ENCODE measurements at places on chromosomes 6 and 20.

GRCh38 chr6:20200761-20201630 lies 11.3 kb downstream of the MBOAT1 start:
- no peak for DNase-seq

- DNase-seq: no peak
Observed at GRCh38 chr6:42372699-42373098, 79.0 kb downstream of the TRERF1 start.

DNA sequence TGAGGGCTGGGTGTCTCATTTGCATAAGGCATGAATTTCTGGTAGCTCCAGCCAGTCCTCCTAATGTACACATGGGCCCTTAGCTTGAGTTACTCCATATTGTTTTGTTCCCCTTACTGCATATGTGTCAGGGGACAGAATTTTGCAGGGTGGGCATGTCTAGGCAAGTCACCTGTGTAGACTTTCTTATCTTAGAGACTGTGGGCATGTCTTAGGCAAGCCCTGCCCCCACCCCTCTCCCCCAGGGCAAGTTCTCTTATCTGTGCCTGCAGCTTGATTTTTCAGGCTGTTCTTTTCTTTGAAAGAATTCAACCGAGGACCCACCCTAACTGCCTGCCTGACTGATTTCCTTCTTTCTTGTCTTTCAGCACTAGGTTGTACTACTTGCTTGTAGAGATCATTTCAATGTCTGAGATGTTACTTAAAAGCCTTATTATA lies 32.1 kb downstream of the NHLRC1 start:
- no peak for DNase-seq

- DNase-seq: no peak
Observed at GRCh38 chr6:107868867-107869611, 44.9 kb upstream of the SCML4 start.

DNA sequence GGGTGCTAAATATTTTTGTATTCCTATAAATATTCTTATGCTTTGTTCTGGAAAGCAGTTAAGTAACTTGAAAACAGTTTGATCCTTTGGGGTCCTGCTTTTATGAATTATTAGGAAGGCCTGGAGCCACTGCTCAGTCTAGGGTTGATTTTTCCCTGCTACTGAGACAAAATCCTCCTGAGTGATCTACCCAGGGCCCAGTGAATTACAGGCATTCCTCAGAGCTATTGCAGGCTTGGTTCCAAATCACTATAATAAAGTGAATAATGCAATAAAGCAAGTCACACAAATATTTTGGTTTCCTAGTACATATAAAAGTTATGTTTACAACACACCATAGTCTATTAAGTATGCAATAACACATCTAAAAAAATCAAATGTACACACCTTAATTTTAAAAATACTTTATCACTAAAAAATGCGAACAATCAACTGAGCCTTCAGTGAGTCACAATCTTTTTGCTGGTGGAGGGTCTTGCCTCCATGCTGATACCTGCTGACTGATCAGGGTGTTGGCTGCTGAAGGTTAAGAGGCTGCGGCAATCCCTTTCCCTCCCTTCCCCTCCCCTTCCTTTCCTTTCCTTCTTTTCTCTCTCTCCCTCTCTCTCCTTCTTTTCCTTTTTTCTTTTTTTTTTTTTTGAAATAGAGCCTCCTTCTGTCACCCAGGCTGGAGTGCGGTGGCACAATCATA lies 43.0 kb downstream of the DNAAF9 start:
- DNase-seq: no peak

- DNase-seq: no peak
Observed at GRCh38 chr6:1516742-1517520, 92.8 kb upstream of the FOXC1 start.

DNA sequence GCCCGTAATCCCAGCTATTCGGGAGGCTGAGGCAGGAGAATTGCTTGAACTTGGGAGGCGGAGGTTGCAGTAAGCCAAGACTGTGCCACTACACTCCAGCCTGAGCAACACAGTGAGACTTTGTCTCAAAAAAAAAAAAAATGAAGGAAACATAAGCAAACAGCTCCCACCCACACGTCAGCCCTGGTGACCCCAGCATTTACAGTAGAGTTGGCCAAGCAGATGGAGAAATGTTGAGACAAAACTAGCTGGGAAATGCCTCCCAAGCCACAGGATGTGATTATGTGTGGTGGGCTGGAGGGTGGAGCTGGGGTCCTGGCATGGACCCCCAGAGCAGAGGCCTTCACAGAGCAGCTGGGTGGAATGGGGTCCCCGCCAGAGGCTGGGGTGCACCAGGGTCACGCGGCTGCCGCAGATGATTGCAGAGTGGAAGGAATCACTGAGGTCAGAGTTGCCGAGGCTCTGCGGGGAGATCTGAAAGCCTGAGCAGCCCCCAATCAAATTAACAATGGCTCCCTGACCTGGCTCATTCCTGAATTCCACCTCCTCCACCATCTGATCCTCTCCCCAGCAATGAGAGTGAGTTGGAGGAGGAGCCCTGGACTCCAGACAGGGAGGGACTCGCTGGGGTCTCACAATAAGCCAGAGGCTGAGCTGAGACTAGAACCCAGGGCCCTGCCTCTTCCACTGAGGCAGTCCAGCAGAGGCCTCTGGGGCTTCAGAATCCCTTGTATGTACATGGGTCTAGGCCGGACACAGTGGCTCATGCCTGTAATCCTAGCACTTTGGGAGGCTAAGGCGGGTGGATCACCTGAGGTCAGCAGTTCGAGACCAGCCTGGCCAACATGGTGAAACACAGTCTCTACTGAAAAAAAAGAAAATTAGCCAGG lies 34.7 kb upstream of the TGM2 start:
- no peak for DNase-seq

DNA sequence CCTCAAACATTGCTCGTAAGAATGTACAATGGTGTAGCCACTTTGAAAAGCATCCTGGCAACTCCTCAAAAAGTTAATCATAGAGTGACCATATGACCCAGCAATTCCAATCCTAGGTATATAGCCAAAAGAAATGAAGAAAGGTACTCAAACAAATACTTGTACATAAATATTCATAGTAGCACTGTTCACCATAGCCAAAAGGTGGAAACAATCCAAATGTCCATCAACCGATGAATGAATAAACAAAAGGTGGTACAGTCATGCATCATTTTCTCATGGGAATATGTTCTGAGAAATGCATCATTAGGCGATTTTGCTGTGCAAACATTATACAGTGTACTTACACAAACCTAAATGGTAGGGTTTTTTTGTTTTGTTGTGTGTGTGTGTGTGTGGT lies 74.4 kb upstream of the TBC1D7 start:
- no peak for DNase-seq

DNA sequence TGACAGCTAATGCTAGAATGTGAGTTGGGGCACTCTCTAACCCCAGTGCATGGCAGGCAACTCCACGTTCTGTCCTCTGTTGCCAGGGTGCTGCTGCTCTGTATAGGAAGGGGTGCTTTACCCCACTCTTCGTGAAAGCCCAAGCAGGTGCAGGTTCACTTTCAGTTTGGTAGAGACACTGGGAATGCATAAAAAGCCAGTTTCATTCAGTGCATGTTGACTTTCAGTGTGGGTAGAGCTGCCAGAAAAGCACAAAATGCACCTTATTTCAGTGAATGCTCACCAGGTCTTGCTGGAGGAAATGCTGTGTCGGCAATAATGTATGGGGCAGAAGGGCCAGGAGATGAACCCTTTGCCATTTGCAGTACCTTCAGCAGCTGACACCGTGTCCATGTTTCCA lies 62.1 kb upstream of the ADGRB3 start:
- no peak for DNase-seq

GRCh38 chr6:21999741-22000140 lies 297.1 kb downstream of the PRL start:
- DNase-seq: no peak

DNA sequence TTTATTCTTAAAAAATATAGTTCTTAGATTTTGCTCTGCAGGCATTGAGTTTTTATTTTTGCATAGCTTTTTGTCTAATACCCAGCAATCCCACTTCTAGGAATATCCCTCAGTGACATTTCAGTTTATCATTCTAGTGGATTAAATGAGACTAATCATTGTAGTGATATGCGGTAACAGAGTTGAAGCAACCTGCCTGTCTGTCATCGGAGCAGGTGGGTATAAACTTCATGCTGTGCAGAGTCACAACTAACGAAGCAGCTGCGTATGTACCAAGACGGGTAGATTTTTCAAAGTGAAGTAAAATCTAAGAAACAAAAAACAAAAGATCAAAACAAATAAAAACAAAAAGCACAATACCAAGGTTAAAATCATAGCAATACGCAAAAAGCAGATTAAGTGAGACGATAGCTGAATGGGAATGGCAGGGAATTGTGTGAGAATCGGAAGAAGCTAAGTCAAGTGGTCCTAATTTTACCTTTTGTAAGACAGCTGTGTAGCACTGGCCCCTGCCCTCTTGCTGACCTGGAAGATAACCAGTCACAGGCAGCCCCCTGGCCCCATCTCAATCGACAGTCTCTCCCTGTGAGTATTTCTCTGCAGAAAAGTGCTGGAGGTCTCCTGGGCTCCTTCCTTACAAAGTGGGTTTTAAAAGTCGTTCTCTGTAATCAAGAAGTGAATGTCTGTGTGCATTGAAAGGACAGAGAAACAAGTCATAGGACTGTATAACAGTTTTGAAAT lies 169.2 kb downstream of the OR2B2 start:
- no peak for DNase-seq

DNA sequence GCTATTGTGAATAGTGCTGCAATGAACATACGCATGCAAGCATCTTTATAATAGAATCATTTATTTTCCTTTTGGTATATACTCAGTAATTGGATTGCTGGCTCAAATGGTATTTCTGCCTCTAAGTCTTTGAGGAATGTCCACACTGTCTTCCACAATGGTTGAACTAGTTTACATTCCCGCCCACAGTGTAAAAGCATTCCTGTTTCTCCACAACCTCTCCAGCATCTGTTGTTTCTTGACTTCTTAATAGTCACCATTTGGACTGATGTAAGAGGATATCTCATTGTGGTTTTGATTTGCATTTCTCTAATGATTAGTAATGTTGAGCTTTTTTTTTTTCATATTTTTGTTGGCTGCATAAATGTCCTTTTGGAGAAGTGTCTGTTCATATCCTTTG lies 208.7 kb downstream of the PHF3 start:
- DNase-seq: no peak

- no peak for DNase-seq
Observed at GRCh38 chr20:25015986-25016385, 23.4 kb upstream of the APMAP start.

- DNase-seq: no peak
Observed at GRCh38 chr6:67231092-67231491, 1404.0 kb upstream of the ADGRB3 start.

GRCh38 chr6:54018722-54019121 lies 92.5 kb upstream of the MLIP start:
- DNase-seq: no peak

DNA sequence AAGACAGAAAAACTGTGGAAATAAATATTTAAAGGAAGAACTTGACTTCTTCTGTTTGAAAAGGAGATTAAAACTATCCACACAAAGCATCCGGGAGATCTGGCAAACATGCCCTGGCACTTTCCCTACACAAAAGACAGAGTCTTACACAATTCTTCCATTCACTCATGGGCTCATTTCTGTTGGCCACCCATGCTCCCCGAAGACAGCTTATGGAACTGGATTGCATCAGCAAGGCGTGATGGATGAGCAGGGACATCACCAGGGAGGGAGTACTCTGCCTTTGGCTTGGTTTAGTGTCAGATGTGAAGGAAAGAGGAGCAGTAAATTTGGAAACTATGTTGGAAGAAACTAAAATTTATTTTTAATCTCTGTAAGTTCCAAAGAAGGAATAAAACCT lies 379.3 kb downstream of the CD109 start:
- no peak for DNase-seq

GRCh38 chr6:151440498-151440897 lies 11.4 kb downstream of the RMND1 start:
- DNase-seq: no peak

DNA sequence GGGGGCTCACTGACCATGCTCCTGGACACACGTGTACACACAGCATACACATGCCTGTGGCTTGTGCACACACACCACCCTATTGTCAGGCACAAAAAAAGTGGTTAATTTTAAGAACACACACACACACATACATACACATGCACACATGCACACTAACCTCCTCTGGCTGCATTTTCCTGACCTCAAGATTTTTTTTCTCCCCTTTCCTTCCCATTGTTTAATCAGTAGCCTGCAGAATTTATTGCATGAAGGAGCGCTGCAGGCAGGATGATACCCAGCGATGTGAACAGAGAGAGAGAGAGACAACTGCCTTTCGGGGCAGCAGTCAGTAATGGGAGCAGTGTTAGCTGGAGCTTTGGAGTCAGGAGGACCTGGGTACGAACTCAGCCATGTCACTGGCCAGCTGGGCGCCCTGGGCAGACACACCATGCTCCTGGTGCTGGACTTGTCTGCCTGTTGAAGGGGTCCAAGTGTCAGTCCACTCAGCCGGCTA lies 990 bp upstream of the TRAF3IP2 start:
- DNase-seq: peak; percentile 20

GRCh38 chr20:16975682-16976081 lies 227.5 kb downstream of the OTOR start:
- no peak for DNase-seq

GRCh38 chr6:53591873-53592272 lies 47.0 kb upstream of the GCLC start:
- no peak for DNase-seq

DNA sequence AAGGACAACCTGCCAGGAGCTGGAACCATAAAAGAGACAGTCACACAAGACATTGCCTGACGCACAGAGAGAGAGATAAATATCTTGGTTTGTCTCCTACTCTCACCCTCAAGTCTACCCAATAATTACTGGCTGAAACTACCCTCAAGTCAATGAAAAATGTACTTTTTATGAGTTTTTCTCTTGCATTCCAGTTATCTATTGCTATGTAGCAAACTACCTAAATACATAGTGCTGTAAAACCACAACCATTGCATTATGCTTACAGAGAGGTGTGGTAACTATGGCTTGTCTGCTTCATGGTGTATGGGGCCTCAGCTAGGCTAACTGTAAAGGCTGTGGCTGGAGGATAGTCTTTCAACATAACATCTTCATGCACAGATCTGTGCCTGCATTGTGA lies 247.8 kb downstream of the HAO1 start:
- no peak for DNase-seq

DNA sequence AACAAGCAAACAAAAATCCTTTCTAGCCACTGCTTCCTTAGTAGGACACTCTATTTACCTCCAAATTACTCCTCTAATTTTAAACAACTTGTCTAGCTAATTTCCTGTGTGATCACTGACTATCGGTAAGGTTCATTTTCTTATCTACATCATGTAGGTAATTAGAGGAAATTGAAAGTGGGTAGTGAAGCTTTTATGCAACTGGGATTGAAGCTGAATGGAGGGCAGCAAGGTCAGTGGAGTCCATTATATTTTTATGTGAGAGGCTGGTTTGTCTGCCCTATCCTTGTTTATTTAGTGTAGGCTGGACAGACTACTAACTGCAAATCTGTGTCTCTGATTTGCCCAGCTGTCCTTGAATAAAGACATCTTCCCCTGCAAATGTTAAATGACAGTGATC lies 88.5 kb upstream of the SIM1 start:
- no peak for DNase-seq

- no peak for DNase-seq
Observed at GRCh38 chr20:45878076-45878761, 2.8 kb upstream of the ZSWIM1 start.

GRCh38 chr6:157830354-157831017 lies 7.4 kb downstream of the SNX9 start:
- no peak for DNase-seq

All from ACHN (cell line).